ENCODE measurements at places on chromosomes 6 and 20.
A peak's percentile ranks its signal among the peaks of the same experiment; 100 is the strongest.

- no peak for DNase-seq
Measured at GRCh38 chr6:100833972-100834574, 47.1 kb downstream of the ASCC3 start.

DNA sequence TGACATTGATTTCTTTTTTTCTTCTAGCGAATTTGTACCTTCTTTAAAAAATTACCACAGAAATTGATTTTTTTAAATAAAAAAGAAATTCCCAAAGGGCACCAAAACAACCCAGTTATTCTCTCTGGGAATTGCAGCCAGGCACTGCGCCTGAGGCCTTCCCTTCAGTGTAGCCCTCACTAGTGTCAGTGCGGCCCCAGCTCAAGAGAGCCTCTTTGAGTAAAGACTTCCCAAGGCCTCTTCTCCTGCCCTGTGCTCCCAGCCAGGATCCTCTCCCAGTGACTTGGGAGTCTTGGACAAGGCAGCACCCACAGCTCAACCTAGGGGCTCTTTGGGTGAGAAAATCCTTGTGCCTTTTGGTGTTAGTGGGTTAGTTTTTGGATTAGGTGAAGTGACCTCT is 41.5 kb downstream of the BPIFB4 start:
- no peak for DNase-seq

DNA sequence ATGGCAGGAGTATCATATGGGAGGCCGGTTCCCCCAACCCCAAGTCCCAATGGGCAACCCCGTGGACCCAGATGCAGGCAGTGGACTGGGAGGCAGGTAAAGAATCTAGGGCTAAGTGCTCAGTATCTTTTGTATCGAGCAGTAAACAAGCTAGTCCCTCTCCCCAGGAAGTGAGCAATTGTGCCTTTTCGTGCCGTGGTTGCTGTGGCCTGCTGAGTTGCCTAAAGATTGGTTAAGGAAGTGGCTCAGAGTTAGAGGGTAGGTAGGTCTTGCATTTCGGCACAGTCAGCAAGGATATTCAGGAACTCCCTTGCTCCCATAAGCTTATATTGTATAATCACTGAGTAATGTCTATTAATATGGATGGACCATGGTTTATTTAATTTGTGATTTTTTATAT is 1.3 kb upstream of the DNAH8 start:
- no peak for DNase-seq

DNA sequence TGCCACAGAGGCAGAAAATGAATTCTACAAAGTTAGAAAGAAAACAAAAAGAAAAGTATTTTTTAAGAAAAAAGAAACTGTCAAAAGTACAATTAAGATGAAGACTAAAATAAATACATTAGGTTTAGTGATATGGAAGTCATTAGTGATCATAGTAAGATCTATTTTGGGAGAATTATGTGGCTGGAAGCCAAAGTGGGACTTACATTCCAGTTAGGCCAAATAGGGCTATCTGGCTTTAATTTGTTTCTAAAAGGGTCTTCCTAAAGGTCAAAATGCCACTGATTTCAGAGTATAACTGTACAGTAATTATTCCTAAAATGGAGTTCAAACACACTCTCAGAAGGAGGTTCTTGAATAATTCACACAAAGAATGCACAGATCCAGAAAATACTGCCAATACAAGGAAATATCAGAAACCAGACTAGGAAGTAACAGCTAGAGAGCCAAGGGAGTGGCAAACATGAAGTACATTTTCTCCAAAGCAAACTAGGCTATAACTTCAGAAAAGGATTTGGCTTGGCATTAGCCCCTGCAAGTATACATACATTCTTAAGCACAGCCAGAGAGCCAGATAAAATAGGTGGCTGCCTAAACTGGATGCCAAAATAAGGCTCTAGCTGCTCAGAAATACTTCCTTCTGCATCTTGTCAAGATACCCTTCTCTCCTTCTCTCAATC is 45.3 kb downstream of the PDSS2 start:
- no peak for DNase-seq

DNA sequence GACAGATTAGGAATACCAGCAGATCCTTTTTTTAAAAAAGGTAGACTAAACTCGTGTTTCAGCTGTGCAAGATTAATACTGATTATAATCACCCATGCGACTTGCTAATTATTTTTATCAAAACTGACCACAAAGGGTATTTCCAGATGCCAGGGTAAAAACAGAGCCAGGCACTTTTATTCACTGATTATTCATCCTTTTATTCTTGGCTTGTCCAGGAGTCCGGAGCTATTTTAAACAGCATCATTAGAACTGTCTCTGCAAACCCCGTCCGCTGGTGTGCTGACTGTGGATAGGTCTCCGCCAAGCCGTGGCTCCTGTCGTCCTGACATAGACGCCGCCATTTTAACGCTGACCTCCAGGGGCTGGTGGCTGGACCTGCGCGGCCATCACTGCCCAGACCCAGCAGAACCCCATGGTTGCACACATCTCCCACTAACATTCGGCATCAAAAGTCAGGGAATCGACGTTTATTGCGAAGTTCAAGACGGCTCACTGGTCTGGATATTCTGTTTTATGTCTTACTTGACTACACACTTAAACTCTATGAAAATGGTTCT is 364.8 kb downstream of the THBS2 start:
- no peak for DNase-seq

- no peak for DNase-seq
Measured at GRCh38 chr20:63505723-63506122, 6.8 kb upstream of the EEF1A2 start.

- DNase-seq: no peak
Measured at GRCh38 chr6:16850681-16851026, 89.4 kb upstream of the ATXN1 start.

- peak; percentile 29 for DNase-seq
Measured at GRCh38 chr6:11253594-11253993, 21.1 kb upstream of the NEDD9 start.

DNA sequence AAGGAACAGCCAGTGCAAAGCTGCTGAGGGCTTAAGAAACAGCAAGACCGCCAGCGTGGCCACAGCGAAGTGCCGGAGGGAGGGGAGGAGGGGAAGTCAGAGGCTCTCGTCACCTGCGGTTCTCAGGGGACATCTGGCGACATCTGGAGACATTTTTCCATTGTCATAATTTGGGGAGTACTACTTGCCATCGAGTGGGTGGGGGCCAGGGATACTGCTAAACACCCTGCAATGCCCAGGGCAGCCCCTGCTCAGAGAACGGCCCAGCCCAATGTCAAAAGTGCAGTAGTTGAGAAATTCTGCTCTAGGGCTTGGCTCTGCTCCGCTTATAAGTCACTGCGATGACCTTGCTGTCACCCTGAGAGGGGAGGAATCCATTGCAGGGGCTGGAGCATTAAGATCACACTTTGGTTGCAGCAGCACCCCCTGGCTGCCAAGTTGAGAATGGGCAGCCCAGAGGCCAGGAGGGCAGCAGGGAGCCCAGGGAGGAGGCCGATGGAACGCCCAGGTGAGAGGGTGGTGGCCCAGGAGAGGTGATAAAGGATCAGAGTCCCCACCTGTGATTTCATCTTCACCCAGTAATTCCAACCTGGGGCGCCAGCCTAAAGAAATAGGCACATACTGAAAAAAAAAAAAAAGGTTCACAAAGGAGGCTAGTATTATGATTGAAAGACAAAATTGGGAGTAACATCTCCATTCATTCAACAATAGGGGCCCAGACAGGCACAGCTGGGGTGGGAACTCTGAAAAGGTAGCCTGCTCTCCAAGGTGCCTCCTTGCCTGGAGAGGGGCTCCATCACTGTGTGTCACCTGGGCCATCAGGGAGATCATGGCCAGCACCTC is 218.2 kb downstream of the BMP7 start:
- no peak for DNase-seq

DNA sequence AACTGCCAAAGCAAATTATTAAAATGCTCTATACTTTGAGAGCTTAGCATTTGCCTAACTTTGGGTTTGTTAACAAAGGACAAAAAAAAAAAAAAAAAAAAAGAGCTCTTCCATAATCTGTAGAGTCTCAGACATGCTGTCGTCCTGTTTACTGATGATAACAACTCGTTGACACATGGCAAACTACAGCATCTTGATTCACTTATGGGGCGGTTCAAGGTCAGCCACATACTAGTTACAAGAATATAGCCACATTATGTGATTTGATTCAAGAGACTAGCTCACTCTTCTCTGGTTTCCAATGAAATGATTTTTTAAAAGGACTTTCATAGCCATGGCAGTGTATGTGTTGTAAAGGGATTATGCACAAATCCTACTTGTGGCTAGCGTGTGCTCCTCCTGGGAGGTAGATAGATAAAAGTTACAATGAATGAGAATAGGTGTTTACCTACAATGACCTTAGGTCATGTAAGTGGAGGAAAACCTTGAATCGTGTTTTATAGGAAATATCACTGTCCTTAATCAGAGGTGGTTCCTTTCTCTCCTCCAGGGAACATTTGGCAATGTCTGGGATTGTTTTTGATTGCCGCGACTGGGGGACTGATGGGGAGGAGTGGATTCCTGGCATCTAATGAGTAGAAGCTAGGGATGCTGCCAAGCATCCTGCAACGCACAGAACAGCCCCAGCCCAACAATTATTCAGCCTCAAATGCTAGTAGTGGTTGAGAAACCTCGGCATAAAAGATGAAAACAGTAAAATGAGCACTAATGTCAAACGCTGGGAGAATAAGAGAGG is 969.2 kb upstream of the SLC35B3 start:
- no peak for DNase-seq

DNA sequence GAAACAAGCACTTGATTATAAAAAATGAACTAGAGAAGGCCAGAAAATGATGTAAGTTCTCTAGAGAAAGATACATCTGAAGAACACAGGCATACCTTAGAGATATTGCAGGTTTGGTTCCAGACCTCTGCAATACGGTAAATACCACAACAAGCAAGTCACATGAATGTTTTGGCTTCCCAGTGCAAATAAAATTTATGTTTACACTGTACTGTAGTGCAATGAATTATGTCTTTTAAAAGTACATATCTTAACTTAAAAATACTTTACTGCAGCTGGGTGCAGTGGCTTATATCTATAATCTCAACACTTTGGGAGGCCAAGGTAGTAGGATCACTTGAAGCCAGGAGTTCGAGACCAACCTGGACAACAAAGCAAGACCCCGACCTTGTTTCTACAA is 10.9 kb upstream of the KIAA1586 start:
- no peak for DNase-seq

DNA sequence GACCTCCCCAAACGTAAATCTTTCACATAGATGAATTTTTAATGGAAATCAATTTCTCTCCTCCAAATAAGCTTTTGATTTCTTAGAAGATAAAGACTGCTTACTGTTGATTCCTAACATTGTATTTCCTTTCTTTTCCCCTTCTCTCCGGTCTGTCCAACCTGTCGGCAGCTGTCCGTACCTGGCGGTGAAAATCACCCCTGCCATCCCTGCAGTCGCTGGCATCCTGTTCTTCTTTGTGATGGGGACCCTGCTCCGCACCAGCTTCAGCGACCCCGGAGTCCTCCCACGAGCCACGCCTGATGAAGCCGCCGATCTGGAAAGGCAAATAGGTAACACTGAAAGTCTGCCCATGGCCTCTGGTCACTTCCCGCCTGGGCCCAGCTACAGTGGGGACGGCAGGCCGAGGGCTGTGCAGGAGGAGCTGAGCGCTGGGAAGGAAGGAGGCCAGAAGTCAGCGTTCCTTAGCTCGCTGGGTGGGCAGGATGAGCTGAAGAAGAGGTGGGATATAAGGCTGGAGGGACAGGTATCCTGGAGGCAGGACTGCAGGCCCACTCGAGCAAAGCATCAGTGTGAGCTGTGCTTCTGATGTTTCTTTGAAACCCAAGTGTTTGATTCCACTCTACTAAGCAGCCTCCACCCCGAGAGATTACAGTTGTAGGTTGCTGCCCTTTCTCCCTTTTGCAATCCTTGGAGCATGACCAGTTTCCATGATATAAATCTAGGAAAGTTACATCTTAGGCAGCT is 161.6 kb downstream of the ZDHHC14 start:
- no peak for DNase-seq

DNA sequence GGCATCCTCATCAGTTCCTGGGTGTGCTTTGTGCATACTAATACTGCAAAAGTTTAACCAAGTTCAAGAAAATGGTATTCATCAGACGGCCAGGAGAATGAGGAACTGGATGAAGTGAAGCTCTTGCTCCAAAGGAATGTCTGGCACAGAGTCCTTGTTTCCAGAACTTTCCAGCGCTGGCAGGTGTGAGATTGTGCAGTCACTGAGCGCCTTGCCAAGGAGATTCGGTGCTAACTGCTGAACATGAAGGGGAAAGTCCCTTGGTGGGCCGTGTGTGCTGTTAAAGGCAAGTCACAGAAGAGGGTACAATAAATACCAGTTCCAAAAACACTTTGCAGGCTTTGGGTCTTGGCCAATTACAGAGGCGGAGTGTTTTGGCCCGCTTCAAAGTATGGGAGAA is 262.3 kb upstream of the SOX4 start:
- no peak for DNase-seq

DNA sequence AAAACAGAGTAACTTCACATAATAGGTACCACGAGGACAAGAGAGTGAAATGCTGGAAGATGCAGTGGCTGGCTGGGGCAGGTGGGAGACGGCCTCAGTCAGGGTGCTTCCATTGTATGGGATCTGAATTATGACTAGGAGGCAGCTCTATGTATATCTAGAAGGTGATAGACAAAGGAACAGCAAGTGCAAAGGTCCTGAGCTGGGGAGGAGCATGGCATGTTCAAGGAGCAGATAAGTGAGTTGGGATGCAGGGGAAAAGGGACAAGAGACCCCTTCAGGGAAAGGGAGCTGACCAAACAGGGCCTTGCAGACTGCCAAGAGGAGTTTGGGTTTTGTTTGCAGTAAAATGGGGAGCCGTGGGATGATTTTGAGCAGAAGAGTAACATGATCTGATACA is 8.3 kb upstream of the SLC9A8 start:
- no peak for DNase-seq

DNA sequence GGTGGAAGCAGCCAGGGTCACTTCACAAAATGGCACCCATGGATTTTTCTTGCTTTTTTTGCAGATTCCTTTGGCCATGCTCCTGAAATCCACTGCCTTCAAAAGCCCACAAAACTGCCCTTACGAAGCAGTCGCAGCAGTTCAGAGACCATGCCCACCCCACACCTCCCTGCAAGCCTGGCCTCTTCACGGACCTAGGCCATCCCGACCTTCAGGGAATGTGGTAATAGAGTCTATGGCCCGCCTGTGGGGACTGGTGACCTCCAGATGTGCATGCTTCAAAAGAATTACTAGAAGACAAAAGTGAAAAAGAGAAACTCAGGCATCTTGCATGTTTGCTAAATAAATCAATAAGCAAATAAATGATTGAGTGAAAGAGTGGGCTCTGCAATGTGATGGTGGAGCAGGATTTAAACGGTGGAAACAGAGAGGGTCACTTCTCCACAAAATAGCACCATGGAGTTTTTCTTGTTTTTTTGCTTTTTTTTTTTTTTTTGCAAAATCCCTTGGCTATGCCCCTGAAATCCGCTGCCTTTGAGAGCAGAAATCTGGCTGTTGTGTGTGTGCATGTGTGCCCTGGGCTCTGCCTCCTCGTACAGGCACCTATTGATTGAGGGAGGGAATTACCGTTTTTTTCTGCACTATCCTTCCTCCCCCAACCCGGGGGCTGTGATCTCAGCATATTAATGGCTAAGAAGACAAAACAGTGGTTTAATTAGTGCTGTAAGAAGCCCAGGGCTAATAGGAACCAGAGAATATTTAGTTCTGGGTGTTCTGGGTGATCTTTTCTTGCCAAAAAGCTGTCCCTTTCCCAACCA is 107.4 kb downstream of the PXDC1 start:
- DNase-seq: no peak

Measured in DMS53 (cell line).